Esophagus muscularis mucosa (tissue), 4 donors: ENCODE measurements at places on chromosomes 11 and 22. TPM values are rescaled to one million over a fixed set of nuclear protein-coding genes. Genes with fewer than 3 reads are reported as not detected.
A peak's percentile ranks its signal among the peaks of the same experiment; 100 is the strongest.

DGAT2 gene
- 1.4 TPM for total RNA-seq

- no peak for DNase-seq
Observed at GRCh38 chr11:76314741-76315090, 66.2 kb downstream of the THAP12 start.

- DNase-seq, result no peak
Observed at GRCh38 chr11:1158681-1159487, 1.1 kb downstream of the MUC5AC start.

DNA sequence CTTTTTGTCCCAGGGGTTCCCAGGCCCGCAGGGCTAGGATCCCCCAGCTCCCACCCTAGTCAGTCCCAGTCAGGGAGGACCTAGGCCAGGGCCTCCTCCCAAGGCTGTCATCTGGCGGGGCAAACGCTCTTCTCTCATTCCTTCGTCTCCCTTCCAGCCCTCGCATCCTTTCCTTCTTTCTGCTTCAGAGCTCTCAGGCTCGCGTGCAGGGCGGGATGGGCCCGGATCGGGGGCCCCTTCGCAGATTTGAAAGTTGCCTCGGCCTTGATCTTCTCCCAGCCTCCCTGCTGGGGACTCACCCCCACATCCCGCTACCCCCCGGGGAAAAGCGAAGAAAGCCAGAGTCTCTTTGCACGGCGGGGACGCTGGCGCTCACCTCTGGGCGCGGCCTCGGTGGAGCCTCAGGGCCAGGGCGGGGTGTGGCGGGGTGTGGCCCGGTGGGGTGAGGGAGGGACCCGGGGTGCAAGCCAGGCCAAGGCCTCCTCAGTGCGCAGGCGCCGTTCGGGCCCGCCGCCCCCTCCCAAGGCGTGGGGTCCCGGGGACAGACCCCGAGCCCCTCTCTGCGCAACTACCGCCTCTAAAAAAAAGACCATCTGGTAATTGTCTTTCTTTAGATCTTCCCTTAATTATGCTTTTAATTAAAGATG lies 14.8 kb upstream of the PAX6 start:
- DNase-seq, result peak; percentile 70

IL18 gene
- total RNA-seq, result 7.9 TPM

DNA sequence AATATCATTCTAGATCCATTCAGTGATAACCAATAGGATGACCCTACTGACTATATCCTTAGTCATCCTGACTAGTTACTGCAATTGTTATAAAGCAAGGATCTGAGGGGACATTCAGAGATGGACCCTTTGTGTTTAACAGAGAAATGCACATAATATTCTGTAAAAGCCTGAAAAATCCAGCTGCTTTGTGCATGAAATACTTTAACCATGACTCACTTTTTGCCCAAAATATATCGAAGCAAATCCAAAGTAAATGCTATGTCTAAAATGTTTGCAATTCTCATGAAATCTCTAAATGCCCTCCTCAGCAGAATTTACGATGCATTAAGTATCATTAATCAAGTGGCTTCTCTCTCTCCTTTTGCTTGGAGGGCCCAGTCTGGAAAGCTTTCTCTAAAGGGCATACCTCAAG lies 178.8 kb upstream of the MTMR2 start:
- DNase-seq, result no peak

DNA sequence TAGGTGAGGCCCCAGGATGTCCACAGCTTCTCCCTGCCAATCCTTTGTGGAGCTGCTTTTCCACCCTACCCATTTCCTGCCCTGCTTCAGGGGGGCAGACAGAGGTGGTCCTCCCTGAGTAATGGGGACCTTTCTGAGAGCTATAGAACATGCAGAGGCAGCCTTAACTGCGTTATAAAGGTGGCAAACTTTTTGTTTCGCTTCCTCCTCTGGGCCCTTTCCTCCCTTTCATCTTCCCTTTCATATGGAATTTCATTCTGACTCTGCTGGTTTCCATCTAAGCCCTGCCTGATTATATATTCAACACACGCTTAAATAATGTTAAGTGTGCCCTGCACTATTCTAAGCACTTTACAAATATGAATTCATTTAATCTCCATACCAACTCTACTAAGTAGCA lies 169.3 kb upstream of the E2F8 start:
- DNase-seq, result no peak

SLC5A4 gene
- not detected for total RNA-seq

DNA sequence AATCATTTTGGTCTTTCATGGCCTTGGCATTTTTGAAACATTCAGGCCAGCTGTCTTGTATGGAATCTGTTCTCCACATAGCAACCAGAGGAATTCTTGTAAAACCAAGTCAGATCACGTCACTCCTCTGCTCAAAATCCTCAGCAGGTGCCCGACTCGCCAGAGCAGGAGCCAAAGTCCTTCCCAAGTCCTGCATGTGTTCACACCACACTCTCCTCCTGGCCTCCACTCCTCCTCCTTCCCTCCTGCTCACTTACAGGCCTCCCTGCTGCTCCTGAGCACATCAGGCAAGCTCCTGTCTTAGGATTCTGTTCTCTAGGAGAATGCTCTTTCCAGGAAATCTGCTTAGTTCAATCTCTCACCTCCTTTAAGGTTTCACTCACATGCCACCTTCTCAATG lies 6.9 kb upstream of the PSMC3 start:
- DNase-seq, result no peak

DNA sequence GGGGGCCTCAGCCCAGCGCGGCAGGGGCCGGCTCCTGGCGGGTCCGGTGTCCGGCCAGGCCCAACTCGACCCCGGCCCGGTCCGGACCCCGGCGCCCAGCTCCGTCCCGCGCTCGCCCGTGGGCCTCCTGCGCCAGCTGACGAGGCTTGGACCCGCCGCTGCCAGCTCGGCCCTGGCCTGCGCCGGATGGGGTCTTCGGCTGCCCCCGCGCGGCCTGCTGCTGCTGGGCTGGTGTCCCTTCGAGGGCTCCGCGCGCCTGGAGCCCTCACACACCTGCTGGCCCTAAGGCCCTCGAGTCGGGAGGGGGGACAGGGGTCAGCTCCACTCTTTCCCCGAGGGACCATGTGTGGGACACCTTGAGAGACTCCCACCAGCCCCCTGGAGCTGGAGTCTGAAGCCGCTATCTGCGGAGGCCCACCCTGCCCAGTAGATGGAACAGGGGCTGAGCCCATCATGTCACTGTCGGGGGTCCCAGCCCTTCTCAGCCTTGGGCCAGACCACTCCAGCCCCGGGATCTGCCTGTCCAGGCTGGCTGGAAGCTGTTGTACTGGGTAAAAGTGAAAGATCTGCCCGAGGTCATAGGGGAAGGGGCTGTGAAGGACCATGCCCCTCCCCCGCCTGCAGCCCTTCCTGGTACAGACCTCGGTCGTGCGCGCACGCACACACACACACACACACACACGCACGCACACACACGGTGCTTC lies 768 bp upstream of the CDKN1C start:
- DNase-seq, result no peak

GRCh38 chr11:112437096-112437495 lies 176.4 kb upstream of the PLET1 start:
- no peak for DNase-seq

GRCh38 chr11:114085965-114086793 lies 26.7 kb downstream of the ZBTB16 start:
- no peak for DNase-seq

- no peak for DNase-seq
Observed at GRCh38 chr11:83990160-83990733, 704.1 kb upstream of the CCDC90B start.

DNA sequence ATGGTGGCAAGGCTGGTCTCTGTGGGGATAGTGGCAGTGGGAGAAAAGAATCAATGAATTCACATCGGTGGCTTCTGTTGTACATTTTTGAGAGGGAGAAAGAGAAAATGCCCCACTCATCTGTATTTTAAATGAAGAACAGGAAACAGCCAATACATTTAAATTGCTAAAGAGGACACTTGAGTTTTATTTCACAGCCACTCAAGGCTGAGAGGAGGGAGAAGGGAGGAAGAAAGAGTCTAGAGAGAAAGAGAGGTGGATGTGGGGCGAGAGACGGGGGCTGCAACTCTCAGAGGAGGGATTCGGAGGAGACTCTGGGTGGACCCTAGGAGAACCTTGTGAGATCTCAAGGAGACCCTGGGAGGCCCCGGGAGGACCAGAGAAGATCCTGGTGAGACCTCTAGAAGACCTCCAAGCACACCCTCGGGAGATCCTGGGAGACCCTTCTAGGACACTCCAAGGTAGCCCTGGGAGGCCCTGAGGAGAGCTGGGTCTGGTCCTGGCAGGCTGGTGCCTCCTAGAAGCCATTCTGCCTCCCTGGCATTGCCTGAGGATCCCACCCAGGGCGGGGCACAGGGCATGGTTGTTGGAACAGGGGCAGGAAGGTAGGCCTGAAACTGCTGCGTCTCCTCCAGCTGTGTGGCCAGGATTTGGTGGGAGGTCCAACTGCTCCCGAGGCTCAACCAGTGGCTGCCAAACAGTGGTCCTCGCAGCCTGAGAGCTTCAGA lies 91.0 kb upstream of the SHISAL1 start:
- no peak for DNase-seq

DNA sequence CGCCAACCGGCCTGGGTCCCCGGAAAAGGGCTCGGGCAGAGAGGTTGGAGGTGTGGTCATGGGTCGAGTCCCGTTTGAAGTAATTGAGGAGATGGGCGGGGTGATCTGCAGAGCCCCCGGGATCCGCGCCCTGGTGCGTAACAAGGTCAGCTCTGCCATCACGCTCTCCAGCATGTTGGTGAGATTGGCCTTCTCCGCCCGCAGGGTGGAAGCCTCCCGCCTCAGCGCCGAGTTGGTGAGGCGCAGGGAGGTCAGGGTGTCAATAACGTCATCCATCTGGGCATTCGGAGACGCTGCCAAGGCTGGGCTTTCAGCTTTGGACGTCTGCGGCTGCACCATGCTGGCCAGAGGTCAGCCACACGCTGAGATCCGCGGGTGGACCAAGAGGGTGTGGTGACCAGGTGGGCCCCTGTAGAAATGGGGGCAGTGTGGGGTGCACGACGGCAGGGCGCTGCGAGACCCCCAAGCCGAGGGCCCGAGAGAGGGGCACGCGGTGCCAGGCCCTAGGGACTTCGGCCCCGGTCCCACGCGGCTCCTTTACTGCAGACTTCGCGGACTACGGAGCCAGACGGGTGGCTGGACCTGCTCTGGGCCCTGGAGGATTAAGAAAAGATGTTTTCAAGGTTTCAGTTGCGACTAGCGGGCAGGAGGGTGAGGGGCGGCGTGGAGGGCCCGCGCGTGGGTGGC lies 672 bp downstream of the RTL6 start:
- DNase-seq, result peak; percentile 81

DNA sequence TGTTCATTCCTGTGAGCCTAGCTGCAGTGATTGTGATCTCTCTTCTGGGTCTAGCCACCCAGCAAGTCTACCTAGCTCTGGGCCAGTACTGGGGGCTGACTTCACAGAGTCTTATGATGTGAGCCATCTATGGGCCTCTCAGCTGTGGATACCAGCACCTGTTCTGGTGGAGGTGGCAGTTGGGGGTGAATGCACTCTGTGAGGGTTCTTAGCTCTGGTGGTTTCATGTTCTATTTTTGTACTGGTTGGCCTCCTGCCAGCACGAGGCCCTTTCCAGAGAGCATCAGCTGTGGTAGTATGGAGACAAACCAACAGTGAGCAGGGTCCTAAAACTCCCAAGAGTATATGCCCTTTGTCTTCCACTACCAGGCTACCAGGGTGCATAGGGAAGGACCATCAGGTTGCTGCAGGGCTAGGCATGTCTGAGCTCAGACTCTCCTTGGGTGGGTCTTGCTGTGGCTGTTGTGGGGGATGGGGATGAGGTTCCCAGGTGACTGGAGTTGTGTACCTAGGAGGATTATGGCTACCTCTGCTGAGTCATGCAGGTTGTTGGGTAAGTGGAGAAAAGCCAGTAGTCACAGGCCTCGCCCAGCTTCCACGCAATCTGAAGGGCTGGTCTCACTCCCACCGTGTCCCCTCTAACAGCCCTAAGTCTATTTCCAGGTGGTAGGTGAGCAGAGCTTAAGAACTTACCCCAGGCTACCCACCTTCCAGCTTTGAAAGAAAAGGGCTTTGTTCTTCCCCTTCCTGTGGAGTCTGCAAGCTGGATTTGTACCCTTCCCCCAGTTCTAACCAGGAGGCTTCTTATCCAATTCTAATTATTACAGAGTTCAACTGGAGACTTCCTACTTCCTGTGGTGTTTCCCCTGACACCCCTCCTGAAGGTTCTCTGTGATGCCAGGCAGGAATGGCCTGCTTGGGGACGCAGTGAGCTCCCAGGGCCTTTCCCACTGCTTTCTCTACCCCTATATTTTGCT lies 250.7 kb downstream of the LUZP2 start:
- DNase-seq, result no peak

- DNase-seq, result no peak
Observed at GRCh38 chr11:76787911-76788596, 4.9 kb downstream of the TSKU start.

DNA sequence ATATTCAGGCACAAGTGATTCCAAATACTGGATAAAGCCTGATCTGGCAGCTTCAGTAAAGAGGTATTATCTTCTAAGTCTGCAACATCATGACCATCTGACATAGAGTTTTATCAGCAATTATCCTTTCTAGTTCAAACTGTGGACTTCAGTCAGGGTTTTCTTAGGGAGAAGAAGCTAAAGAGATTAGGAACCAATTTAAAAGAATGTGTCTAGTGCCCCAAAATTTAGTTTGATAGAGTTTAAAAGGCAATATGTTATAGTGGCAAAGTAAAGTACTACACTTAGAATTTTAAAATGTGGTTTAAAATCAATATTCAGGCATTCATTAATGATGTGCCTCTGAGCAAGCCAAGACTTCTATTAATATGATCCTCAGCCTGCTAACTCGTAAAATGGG lies 5.4 kb downstream of the PAK1 start:
- no peak for DNase-seq

- peak; percentile 98 for DNase-seq
Observed at GRCh38 chr11:67288452-67289225, 464 bp upstream of the ANKRD13D start.

- DNase-seq, result no peak
Observed at GRCh38 chr11:26072614-26073153, 259.2 kb upstream of the ANO3 start.
